ENCODE measurements at places on chromosomes 6 and 20.

DNA sequence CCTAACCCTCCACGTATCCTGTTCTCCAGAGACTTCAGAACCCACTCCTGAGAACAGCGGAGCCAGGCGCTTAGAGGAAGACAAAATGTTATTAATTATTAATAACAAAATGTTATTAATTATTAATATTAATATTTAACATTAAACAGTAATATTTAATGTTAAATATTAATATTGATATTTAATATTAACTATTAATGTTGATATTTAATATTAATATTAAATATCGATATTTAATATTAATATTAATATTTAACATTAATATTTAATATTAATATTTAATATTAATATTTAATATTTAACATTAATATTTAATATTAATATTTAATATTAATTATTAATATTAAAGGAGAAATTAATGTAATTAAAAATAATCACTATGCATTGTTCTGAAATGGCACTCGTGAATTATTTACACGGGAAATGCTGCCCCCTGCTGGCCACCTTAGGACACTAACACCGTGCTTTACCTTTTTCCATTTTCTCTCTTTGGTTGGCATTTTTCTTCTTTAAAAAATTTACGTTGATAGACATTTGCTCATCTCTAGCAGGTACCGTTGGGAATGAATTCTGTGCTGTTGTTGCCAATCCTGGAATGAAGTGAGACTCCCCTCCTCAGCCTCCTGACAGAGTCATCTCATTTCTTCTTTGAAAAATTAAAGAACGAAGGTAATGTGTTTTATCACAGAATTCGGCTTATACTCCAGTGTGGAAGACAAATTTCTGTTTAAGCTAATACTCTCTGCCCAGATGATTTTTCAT, 7.5 kb upstream of the GGTLC1 start:
- peak; percentile 12 for DNase-seq

- no peak for DNase-seq
Measured at GRCh38 chr6:122222761-122223160, 176.7 kb upstream of the HSF2 start.

- no peak for DNase-seq
Measured at GRCh38 chr6:88163616-88164015, 2.5 kb downstream of the CNR1 start.

GRCh38 chr20:61806314-61806713, 259.4 kb downstream of the TAF4 start:
- no peak for DNase-seq

GRCh38 chr6:18214003-18214402, 50.3 kb downstream of the DEK start:
- no peak for DNase-seq

GRCh38 chr20:58017231-58017969, 211.1 kb downstream of the ANKRD60 start:
- peak; percentile 75 for DNase-seq

- no peak for DNase-seq
Measured at GRCh38 chr20:17097603-17098002, 129.2 kb upstream of the PCSK2 start.

DNA sequence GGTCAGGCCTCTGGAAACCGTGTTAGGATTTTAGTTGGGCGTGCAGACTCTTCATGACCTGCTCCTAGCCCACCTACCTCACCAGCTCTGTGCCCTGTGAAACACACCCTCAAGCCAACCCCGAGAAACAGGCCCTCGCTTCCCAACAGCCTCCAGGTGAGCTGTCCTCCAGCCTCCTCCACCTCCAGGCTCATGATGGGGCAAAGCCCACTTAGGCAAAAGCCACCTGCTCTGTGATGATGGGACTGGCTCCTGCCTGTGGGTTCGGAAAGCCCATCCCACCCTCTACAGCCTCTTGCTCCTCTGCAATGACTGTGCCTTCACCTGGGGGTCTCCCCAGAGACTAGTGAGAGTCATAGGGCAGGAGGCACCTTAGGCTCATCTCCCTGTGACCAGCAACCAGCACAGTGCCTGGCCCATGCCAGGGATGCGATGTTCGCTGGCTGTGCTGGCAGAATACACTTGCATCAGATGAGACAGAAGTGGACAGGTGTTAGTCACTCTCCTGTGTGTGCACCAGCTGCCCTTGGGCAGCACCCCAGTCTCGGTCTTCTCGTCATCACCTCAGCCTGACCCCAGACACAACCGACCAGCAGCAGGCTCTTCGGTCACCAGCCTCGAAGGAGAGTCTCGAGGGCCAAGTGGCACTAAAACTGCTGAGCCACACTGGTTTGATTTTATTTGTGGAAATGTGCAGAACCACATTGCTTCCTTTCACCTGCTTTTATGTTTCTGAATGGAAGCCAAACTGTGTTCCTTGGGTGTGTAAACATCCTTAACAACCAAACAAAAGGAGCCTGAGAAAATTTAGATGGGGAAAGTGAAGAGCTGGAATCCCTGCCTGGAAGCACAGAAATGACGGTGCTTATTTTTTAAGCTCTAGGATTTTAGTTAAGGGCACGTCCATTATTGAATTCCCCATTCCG, 10.7 kb downstream of the PXDC1 start:
- no peak for DNase-seq

DNA sequence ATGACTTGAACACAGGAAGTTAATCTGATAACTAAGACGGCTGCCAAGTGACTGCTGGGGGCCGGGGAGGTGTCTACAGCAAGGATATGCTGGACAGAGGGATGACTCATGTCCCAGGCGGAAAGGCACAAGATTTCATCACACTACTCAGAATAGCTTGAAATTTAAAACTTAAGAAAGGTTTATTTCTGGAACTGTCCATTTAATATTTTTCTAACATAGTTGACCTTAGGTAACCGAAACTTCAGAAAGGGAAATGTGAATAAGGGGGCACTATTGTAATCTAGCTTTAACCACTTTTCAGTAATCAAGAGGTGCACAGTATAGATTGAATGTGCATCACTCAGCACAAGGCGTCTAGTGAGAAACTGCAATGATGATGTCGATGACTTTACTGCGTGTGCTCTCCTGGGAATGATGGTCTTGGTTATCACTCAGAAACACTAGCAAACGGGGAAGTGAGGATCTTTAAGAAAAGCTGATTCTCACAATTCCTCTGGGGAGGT, 171.5 kb downstream of the QKI start:
- DNase-seq, result no peak

DNA sequence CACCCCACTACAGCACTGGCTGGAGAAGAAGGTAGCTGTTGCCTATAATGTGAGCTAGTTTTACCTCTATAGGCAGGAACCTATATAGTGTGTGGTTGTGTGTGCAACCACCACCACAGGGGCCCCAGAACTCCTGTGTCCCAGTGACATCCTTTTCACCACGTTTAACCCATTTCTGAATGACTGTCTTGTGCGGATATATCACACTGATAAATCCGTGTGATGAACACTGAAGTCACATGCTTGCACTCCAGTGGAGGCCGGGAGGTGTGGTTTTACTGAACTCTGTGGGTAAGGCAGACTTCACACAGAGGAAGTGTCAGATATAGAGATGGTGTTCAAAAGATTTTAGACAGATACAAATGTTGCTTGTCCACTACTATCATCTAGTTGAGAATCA, 32.5 kb downstream of the SDHAF4 start:
- no peak for DNase-seq

DNA sequence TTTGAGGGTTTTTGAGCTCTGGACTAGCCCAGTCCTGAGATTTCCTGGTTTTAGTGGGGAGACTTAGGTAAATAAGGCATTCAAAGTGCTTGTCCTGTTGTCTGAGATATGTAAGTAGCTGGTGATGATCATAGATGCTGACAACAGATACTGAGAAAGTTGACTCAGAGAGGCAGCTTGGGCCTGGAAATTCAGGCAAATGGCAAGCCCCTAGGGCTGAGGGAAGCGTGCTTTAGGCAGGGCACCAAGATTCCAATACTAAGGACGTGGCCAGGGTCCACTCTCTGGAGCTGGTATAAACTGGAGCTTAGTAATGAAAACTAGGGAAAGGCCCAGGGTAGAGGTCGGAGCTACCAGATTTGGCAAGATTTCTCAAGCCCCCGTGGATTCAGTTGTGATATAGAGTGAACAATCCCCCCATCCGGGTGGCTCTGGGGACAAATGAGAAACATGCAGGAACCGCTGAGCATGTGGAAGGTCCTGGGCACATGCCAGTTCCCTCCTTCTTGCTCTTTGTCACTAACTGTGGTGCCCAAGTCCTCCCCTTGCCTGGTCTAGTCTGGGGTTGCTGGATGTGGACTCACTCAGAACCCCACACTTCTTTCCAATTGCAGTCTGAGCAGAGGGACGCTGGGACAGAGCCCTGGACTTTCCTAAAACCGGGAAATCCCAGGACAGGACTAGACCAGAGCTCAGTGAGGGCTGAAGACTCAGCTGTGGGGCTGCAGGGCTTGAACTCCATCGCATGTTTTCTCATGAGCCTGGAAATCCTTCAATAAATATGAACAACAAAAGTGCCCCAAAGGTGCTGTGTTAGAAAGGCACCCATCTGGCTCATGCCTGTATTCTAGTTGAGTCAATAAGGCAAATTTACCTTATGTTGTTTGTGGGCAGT, 10.3 kb downstream of the SLC22A3 start:
- DNase-seq, result no peak

GRCh38 chr6:164322533-164322932, 908.0 kb downstream of the QKI start:
- DNase-seq, result no peak

- DNase-seq, result no peak
Measured at GRCh38 chr6:35088281-35089215, 52.6 kb downstream of the TCP11 start.

GRCh38 chr6:26329763-26330511, 35.1 kb upstream of the BTN3A2 start:
- no peak for DNase-seq

- no peak for DNase-seq
Measured at GRCh38 chr20:7180256-7181045, 413.0 kb downstream of the BMP2 start.

GRCh38 chr20:23313271-23313670, 37.3 kb upstream of the NXT1 start:
- DNase-seq, result no peak

DNA sequence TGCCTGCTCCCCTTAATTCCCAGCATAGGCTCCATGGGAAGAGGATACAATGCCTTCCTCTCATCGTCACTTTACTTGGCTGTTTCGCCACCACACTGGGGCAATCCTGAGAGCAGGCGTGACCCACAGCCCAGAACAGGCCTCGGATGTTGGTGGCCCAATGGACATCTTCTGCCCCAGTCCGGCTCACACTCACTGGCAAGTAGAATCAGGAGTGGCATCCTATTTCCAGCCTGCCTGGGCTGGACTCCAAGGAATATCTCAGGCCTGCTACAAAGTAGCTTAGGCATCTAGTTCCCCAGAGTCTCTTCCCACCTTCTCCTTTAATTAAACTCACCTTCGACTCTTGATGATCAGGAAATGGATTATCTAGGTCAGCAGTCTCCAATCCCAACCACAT, 110.5 kb downstream of the LRFN2 start:
- DNase-seq, result no peak

DNA sequence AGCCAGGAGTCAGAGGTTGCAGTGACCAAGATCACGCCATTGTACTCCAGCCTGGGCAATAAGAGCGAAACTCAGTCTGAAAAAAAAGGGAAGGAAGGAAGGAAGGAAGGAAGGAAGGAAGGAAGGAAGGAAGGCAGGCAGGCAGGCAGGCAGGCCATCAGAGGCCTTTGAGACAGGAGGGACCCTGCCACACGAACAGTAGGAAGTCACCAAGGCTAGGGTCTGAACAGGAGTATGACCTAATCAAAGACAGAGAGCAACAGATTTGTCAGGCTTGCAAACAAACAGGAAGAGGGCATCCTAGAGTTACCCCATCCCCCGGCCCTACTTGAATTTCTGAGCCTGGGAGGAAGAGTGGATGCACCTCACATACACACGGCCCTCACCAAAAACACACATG, 67.1 kb downstream of the FGD2 start:
- DNase-seq, result no peak

DNA sequence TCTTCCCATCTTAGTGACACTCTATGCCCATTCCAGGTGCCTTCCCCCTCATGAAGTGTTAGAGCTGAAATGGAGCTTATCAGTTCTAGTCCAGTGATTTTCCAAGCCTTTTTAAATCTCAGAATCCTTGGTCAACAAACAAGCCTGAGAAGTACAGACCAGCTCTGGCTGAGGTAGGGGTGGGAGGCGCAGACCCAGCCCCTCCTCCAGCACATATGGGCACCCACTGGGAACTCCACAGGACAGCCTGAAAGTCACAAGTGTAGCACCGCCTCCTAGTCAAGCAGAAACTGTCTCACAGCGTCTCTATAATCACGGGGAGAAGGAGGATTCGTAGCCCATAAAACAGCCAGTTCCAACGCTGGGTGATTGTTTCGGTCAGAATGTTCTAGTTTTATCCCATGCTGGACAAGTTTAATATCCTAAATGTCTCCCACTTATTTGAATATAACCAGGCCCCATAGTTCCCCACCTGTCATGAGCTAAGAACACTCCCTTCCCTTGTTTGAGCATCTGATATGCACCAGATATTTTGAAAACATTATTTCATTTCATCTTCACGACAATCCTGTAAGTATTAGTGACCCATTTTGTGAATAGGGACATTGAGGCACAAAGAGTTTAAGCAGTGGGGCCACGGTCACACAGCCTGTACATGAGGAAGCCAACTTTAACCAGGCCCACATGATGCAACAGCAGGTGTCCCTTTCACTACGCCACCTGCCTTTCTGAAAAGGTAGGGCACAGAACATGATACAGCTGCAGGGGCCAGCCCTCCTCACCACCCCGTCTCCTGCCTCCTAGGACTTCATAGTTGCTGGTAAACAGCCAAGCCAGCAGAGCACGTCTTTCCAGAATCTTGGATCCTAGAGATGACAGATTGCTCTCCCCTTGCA, 40.1 kb downstream of the TRAF3IP2 start:
- no peak for DNase-seq

DNA sequence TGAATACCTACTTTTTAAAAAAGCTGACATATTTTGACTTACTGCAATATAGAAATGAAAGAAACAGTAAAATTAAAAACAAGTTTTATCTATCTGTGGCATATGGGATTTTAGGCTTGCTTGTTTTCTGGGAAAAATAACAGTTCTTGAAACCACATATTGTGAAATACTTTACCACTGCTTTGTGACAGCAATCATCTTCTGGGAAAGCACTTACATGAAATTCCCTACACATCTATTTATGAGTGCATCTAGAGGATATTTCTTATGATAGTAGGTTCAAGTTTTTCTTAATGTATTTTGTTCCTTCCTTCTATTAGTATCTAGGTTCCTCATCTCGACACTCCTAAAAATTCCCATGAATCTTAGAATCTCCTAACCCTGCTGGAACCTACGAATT, 75.2 kb downstream of the STXBP5 start:
- no peak for DNase-seq

GRCh38 chr6:31880616-31881015, 1.8 kb upstream of the SLC44A4 start:
- no peak for DNase-seq

GRCh38 chr20:1313236-1313964, 15.5 kb downstream of the SDCBP2 start:
- DNase-seq, result peak; percentile 82

DNA sequence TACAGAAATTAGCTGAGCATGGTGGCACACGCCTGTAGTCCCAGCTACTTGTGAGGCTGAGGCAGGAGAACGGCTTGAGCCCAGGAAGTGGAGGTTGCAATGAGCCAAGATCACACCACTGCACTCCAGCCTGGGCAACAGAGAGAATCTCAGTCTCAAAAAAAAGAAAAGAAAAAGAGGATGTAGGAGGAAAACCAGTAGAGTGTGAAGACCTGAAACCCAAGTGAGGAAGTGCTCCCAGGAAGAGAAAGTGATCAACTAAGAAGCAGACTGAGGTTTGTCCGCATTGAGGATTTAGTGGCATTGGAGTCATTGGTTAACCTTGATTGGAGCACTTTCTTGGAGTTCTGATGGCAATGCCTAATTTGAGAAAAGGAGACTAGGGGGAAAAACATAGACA, 20.6 kb upstream of the TASP1 start:
- no peak for DNase-seq

GRCh38 chr20:48286601-48287000, 501.3 kb upstream of the SULF2 start:
- DNase-seq, result no peak

All from frontal cortex (tissue), 4 donors.